ENCODE measurements at places on chromosomes 13 and 19. TPM values are rescaled to one million over a fixed set of nuclear protein-coding genes. Genes with fewer than 3 reads are reported as not detected.

GRCh38 chr19:40461669-40462221 lies 3.8 kb downstream of the BLVRB start:
- no peak for DNase-seq

DNA sequence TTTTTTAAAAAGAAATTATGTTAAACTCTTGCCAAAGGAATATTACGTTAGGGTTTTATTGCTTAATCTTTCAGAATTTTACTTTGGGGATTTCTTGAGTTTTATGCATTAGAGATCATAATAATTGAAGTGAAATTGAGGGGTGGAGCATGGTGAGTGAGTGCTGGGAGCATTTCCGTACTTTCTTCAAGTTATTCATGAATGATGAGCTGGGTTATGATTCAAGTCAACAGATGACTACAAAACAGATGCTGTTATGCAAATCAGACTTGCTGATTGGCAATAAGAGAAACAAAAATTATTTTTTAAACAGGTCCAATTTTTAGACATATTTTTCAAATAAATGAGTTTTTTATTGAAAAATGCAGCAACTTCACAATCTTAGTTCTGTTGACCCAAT lies 504.2 kb downstream of the DCT start:
- no peak for DNase-seq

The RPL36 gene
- polyA plus RNA-seq = 562 TPM

- DNase-seq = no peak
These were observed 36.0 kb upstream of the LAMP1 start for GRCh38 chr13:113260996-113261395.

The ZNF677 gene
- polyA plus RNA-seq = 22.2 TPM

DNA sequence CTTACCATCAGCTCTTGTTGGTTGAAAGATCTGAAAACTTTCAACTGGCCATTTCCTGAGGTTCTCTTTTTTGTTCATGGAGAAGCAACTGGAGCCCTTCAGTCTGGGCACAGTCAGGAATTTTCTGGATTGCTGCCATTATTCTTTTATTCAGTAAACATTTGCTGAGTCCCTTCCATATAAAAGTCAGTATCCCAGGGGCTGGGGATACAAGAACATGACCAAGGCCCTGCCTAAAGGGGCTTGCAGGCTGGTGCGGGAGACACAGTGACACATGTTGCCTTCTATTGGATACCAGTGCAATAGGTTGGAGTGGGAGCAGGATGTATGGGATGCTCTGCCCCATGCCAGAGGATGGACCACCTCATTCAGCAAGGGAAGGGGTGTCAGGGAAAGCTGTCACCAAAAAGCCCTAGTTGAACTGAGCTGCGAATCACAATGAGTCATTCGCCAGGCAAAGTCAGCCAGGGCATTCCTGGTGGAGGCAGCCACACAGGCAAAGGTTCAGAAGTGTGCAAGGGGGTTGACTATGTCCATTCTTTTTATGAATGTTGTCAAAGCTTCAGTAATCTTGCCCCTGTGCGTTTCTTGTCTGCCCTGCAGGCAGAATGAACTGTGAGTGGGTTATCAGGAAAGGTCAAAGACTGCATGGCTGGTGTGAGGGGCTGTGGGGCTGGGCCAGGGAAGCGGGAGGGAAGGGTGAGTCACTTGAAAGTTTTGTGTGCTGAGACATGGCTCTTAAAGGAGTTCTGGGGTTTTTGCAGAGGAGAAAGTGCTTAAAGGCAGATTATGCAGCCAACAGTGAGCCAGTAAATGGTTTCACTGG lies 395.9 kb downstream of the KCNRG start:
- peak; percentile 17 for DNase-seq

The ZNF44 gene
- 3.5 TPM for polyA plus RNA-seq

The LTBP4 gene
- polyA plus RNA-seq = 25.9 TPM

The CD70 gene
- 0.53 TPM for polyA plus RNA-seq

DNA sequence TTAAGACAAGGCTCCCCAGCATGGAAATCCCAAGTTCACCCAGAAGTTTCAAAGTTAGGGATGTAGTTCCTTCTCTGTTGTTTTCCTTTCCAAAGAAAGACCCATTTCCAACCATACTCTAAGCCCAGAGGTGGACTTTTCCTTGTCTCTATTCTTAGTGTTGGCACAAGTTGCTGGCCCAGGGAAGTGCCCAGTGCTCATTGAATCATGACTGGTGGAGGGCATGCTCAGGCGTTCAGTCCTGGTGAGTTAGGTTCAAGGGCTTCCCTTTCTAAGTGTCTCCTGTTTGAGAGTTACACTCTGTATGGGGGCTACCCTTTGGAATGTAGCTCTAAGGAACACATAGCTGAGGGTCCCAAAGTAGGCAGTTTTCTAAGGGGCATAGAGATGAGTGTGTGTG lies 389.5 kb downstream of the KCNRG start:
- no peak for DNase-seq

GRCh38 chr19:33266974-33267484 lies 35.3 kb downstream of the CEBPA start:
- DNase-seq = no peak

GRCh38 chr19:49110567-49110966 lies 3.6 kb upstream of the LIN7B start:
- DNase-seq = no peak

DNA sequence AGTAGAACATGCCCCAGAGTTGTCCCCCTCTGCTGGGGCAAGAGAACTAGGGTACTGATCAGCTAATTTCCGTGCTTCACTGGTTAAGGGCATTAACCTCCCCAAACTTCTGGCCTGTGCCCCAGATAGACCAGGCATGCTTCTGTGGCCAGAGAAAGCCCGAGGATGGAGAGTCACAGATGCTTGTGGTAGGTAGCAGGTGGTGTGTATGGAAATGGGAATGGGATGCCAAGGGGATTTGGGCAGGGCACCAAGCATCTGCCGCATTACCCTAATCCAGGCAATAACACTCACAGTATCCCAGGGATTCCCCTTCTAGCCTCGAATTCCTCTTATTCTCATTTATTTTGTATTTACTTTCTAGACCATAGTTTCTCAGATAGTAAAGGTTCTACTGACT lies 124.8 kb upstream of the KLF12 start:
- DNase-seq = no peak

DNA sequence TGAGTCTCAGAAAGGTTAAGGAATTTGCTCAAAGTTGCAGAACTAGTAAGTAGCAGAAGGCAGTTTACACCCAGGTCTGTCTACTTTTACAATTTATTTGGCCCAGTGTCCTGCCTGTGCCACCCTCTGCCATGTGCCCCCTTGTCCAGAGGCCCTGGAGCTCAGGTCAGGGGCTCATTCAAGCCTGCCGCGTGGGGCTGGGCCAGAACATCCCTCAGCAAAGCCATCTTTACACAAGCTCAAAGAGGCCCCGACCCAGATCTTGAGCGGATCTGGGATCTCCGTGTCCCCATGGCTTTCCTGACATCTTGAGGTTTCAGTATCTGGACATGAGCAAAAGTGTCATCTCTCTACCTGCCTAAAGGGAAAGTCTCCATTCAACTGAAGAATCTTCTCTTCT lies 76.4 kb upstream of the VSTM2B start:
- no peak for DNase-seq

The ZNF415 gene
- polyA plus RNA-seq = 4.2 TPM

DNA sequence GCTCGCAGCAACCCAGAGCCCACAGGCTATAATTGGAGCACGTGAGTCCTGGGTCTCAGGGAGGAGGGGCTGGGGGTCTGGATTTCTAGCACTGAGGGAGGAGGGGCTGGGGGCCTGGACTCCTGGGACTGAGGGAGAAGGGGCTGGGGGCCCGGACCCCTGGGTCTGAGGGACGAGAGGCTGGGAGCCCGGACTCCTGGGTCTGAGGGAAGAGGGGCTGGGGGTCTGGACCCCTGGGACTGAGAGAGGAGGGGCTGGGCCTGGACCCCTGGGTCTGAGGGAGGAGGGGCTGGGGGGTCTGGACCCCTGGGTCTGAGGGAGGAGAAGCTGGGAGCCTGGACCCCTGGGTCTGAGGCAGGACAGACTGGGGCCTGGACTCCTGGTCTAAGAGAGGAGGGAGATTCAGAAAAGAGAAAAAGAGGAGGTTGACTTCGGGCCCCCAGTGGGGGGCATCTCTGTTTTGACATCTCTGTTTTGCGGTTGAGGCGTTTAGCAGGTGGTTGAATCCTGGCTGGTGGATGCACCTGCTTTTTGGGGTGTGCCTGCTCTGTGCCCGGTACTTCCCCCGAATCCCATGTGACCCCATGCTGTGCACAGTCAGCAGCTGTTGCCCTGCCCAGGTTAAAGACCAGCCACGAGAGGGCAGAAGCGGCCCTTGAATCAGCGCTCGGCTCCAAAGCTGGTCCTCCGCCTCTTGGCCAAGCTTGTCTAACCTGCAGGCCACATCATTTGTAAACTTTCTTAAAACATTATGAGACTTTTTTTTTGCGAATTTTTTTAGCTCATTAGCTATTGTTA lies 10.5 kb downstream of the PVR start:
- DNase-seq = no peak

DNA sequence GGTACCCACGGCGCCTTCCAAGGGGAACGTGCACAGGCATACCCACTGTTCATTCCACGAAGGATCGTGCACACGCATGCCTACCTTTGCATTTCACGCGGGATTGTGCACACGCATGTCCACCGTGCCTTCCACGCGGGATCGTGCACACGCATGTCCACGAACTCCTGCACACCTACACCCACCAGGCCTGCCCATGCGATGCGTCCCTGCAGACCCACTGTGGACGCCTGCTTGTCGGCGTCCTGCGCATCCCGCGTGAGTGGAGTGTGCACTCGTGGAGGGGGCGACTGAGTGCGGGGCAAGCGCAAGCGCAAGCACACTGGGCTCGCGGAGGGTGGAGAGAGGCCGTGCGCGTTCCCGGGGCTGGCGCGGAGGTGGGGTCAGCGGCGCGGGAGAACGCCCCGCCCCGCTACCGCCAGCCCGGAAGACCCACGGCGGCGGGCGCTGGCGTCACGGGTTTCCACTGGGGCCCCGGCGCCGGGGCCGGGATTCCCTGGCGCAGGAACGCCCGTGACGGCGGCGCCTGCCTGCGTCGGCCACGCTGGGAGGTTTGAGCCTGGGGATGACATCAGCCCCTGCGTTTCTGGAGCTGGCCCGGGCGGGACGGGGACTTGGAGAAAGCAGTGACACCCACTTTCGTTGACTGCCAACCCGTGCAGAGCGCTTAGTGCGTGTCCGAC lies 18.7 kb downstream of the GADD45B start:
- no peak for DNase-seq

The PDE4C gene
- polyA plus RNA-seq = 0.03 TPM

The TNNT1 gene
- polyA plus RNA-seq = 89.7 TPM

DNA sequence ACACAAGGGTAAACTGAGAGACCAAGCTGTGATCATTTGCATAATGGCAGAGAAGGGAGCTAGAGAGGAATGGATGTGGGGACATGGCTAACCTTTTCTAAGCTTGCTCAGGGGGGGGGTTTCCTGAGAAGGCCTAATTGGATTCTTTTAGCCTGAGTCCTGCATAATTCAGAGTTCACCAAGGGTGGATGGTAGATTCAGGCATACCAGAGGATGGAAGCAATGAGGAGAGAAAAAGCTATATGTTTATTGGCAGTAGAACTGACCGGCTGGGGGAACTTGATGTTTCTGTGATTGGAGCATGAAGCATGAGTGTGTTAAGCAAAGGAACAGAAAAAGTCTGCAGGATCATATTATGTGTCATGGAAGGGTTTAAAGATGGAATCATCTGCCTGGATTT lies 65.9 kb upstream of the KLF12 start:
- no peak for DNase-seq

GRCh38 chr13:98761986-98762616 lies 9.6 kb upstream of the SLC15A1 start:
- no peak for DNase-seq

GRCh38 chr13:68025604-68026003 lies 795.5 kb upstream of the PCDH9 start:
- DNase-seq = no peak

The LGALS14 gene
- polyA plus RNA-seq = not detected

The REEP6 gene
- polyA plus RNA-seq = 1.2 TPM

The MFSD12 gene
- 34.8 TPM for polyA plus RNA-seq

GRCh38 chr13:111184458-111185401 lies 69.6 kb downstream of the ARHGEF7 start:
- DNase-seq = no peak

GRCh38 chr13:62113179-62113578 lies 697.5 kb upstream of the PCDH20 start:
- no peak for DNase-seq

The TEX101 gene
- not detected for polyA plus RNA-seq

DNA sequence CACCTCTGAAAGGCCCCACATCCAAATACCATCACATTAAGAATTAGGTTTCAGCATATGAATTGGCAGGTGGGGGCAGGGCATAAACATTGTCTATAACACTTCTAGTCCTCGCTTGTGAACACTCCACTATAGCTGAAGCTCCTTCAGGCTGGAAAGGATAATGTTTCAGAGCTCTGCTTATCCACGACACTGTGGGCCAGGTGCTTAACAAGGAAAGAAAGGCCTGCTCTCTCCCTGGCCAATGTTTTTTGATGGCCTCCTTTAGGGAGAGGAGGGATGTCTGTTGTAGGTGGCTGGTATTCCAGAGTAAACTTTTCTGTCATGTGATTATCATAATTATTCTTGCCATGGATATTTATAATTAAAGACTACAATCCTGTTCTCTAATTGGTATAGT lies 86.4 kb downstream of the CCNA1 start:
- DNase-seq = no peak

The FCGBP gene
- 0.02 TPM for polyA plus RNA-seq

The PDE4A gene
- polyA plus RNA-seq = 0.05 TPM

The ZNF793 gene
- polyA plus RNA-seq = 6.8 TPM

- no peak for DNase-seq
These were observed 51.5 kb downstream of the HSPH1 start for GRCh38 chr13:31110169-31110568.

The GDF15 gene
- polyA plus RNA-seq = 0.27 TPM

GRCh38 chr13:21849323-21849722 lies 178.4 kb downstream of the FGF9 start:
- DNase-seq = no peak

The RNF113B gene
- polyA plus RNA-seq = not detected
